Placental epithelial cell (primary cell): ENCODE measurements at places on chromosomes 16 and 17. TPM values are rescaled to one million over a fixed set of nuclear protein-coding genes. Genes with fewer than 3 reads are reported as not detected.

Gene NUPR1
- not detected in 2 replicates for total RNA-seq

Gene SRCIN1
- total RNA-seq = 0.22 TPM in 1 of 2 replicates, not detected in the other

Gene NT5C3B
- 44.8 and 64.5 TPM in 2 replicates for total RNA-seq

Gene TBC1D28
- total RNA-seq = not detected in 2 replicates

Gene MTMR4
- total RNA-seq = 45.5 and 126 TPM in 2 replicates

Gene ATP2A3
- total RNA-seq = 0.22 and 2.4 TPM in 2 replicates

Gene UNK
- total RNA-seq = 21.2 and 22.8 TPM in 2 replicates

Gene PLEKHM1
- total RNA-seq = 18.5 and 36.0 TPM in 2 replicates

Gene ASB16
- total RNA-seq = 0.11 TPM in 1 of 2 replicates, not detected in the other

Gene CSH2
- total RNA-seq = not detected in 2 replicates

Gene MATCAP1
- 11.1 and 21.2 TPM in 2 replicates for total RNA-seq

Gene FOXN1
- not detected in 2 replicates for total RNA-seq

Gene ADAD2
- total RNA-seq = under 0.01 TPM in 1 of 2 replicates, not detected in the other

Gene SPATA2L
- 6.3 and 10.7 TPM in 2 replicates for total RNA-seq

Gene FLYWCH1
- 18.1 and 19.8 TPM in 2 replicates for total RNA-seq

Gene KLHL10
- 0.79 TPM in 1 of 2 replicates, not detected in the other for total RNA-seq

Gene PRSS33
- not detected in 2 replicates for total RNA-seq

Gene HEXD
- 15.2 and 27.9 TPM in 2 replicates for total RNA-seq

Gene TMEM88
- 2.0 and 3.3 TPM in 2 replicates for total RNA-seq

Gene ZACN
- total RNA-seq = under 0.01 TPM in 1 of 2 replicates, not detected in the other

Gene IFT20
- total RNA-seq = 53.5 and 58.5 TPM in 2 replicates

Gene ASPA
- total RNA-seq = not detected in 2 replicates

Gene KDM6B
- total RNA-seq = 4.9 and 27.9 TPM in 2 replicates

Gene TMEM220
- 0.98 and 5.1 TPM in 2 replicates for total RNA-seq

Gene EFNB3
- 2.2 and 5.9 TPM in 2 replicates for total RNA-seq
